ENCODE measurements at places on chromosomes 1 and 21.

GRCh38 chr1:1756661-1757421 is 21.4 kb downstream of the NADK start:
- DNase-seq = no peak

- peak; percentile 54 for DNase-seq
Measured at GRCh38 chr1:105243411-105243810, 1493.7 kb downstream of the AMY1C start.

- no peak for DNase-seq
Measured at GRCh38 chr1:56446531-56447098, 132.7 kb downstream of the PLPP3 start.

- DNase-seq = no peak
Measured at GRCh38 chr1:109116286-109116685, 2.4 kb downstream of the ELAPOR1 start.

DNA sequence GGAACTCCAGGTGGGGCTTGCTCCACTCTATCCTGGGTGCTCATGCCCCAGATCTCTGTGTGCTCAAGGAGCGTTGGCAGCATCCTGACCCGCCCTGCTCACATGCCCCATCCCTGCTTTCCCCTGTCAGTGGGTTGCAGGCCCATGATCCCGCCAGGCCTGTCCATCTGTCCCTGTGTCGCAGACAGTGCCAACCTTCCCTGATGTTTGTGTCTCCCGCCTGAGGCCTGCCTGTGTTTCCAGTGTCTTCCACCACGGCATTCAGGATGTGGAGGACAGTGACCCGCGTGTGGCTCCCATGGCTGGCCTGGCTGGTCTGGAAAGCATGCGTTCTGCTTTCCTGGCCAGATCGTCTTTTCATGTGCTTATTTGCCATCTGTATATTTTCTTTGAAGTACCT is 82.9 kb downstream of the PCBP3 start:
- DNase-seq = no peak

- DNase-seq = no peak
Measured at GRCh38 chr1:193519922-193520321, 333.5 kb upstream of the B3GALT2 start.

GRCh38 chr1:205523891-205524793 is 19.7 kb downstream of the CDK18 start:
- DNase-seq = peak; percentile 80

GRCh38 chr1:2125350-2126211 is 69.0 kb downstream of the FAAP20 start:
- no peak for DNase-seq

GRCh38 chr1:17108360-17108759 is 10.9 kb downstream of the PADI2 start:
- DNase-seq = no peak

DNA sequence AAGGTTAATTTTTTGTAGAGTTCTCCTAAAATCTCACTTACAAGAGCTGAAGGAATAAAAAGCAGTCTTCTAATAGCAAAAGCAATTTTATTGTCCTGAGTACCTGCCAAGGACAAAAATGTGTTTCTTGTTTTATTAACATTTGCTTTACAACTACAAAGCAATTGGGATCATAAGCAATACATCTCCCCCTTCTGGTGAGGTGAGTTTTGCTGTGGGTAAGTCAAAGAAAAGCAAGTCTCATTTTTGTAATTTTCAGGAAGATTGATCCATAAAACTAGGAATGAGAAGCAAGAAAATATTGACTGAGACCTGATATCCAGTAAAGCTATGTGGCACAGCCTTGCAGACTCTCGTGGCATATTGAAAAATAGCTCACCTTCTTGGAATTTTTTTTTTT is 2162.7 kb downstream of the NCAM2 start:
- DNase-seq = no peak

DNA sequence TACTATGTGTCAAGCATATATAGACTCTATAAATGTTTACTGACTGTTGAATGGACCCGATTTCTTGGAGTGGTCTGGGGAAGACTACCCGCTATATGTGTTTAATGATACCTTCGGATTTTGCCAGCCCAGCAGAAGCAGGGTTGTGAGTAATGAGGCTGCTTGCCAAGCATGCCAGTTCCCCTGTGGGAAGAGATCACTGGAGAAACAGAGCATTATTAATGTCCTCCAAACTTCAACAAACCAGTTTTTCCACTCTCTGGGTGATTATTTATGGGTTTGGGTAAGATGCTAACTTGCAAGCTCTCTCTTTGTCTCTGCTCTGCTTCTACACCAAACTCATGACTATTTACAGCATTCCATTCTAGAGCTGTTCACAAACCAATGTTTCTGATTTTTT is 25.1 kb upstream of the PHGDH start:
- no peak for DNase-seq

DNA sequence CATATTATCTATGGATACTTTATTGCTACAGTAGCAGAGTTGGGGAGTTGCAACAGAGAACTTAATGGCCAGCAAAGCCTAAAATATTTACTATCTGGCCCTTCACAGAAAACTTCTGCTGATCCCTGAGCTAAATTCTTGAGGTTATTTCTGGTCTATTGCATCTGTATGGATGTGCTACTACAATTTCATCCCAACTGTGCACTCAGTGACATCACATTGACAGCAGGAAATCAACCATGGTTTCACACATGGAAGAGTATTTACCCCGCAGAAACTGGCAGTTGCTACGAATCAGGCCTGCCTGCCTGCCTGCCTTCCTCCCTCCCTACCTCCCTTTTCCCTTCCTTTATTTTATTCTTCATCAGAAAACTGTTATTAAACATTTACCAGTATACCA is 12.1 kb downstream of the CLCA2 start:
- DNase-seq = peak; percentile 77

DNA sequence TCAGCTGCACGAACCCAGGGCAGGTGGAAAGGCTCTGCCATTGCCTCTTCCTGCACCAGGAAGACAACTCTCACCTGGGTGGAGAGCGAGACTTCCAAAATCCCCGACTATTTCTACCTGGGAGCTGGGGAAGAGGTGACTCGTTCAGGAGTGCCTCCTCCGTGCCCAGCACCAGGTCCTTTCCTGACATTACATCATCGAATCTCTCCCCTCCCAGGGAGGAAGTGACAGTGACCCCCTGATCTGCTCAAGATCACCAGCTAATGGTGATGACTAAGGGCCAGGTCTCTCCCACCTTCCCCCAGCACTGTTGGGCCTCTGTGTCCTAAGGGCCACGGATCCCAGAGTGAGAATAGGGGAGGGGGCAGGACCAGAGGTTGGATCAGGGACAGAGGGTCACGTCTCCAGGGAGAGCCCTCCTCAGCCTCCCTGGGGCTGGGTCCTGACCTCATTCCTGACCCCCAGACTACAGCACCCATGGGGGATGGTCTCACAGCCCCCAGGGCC is 6.8 kb downstream of the MEGF6 start:
- DNase-seq = no peak

DNA sequence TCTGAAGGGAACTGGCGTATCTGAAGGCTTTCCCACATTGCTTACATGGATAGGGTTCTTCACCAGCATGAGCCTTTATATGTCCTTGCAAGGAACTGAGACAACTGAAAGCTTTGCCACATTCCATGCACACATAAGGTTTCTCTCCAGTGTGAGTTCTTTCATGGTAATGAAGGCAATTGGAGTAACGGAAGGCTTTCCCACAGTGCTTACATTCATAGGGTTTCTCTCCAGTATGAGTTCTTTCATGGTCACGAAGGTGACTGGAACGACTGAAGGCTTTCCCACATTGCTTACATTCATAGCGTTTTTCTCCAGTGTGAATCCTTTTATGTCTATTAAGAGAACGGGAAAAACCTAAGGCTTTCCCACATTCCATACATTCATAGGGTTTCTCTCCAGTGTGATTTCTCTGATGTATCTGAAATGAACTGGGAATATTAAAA is 15.0 kb downstream of the ZNF124 start:
- DNase-seq = no peak

DNA sequence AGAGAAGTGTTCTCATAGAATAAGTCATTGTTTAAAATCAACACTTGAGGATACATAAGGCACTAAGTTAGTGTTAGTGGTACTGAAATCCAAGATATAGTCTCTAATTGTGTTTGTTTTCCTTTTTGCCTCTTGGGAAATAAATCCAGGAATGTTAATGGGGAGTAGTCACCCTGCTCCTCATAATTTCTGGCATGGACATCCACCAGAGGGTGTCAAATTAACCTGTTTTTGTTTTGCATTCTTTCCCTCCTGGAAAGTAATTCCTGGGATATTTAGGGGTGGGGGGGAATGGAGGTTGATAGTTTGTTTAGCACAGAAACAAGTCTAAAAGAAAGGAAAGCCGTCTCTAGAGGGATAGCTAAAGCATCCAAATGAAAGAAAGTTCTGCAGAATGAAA is 87.8 kb upstream of the MAP1LC3C start:
- DNase-seq = no peak

DNA sequence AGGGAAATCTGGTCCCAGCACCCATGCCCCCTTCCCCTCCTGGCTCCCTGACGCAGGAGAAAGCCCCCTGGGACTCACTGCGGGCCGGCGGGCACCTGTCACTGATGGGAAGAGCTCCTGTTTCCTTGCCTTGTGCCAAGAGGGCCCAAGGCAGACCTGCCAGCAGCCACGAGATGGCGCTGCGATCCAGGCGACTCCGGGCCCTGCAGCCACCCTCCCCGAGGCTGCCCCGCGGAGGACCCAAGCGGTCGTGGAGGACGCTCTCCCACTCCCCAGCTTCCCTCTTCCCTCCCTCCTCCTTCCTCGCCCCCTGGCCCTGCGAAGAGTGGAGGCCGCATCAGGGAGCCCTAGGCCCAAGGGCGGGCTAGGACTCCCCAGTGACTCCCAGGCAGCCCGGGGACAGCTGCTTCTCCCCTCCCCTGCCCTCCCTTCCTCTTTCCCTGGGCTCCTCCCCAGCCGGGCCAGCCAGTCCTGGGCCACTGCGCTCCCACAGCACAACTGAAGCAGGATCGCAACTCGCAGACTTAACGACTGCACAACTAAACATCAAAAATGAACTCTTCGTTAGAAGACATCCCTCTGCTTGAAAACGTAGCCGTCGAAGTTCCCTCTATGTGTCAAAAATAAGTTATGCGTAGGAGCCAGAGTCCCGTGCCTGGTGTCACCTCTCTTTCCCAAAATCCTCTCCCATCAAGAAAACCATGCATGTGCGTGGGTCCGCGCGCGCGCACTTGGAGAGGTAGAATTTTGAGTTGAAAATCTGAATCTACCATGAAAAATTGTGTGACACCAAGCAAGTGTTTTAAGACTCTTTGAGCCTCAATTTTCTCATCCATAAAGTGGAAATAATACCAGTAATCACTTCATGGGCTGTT is 34.2 kb downstream of the BATF3 start:
- peak; percentile 94 for DNase-seq

GRCh38 chr1:200883118-200883517 is 10.3 kb downstream of the GPR25 start:
- no peak for DNase-seq

DNA sequence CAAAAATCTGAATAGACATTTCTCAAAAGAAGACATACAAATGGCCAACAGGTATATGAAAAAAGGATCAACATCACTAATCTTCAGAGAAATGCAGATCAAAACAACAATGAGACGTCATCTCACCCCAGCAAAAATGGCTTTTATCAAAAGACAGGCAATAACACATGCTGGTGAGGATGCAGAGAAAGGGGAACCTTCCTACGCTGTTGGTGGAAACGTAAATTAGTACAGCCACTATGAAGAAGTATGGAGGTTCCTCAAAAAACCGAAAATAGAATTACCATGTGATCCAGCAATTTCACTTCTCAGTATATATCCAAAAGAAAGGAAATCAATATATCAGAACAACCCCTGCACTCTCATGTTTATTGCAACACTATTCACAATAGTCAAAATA is 65.1 kb upstream of the ATP1B1 start:
- DNase-seq = no peak

DNA sequence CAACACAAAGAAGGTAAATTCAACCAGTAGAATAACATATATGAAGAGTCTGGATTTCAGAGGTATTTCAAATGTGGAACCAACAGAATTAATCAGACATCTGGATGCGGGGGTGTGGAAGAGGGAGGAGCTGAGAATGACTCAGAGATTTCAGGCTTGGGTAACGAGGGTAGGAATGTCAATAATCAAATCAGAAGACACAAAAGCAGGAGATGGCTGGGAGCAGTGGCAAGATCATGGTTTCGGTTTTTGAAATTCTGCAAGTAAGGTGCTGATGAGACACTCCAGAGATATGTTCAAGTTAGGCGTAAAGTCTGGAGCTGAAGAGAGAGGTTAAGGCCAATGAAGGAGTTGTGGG is 64.0 kb downstream of the PLPPR5 start:
- DNase-seq = no peak

DNA sequence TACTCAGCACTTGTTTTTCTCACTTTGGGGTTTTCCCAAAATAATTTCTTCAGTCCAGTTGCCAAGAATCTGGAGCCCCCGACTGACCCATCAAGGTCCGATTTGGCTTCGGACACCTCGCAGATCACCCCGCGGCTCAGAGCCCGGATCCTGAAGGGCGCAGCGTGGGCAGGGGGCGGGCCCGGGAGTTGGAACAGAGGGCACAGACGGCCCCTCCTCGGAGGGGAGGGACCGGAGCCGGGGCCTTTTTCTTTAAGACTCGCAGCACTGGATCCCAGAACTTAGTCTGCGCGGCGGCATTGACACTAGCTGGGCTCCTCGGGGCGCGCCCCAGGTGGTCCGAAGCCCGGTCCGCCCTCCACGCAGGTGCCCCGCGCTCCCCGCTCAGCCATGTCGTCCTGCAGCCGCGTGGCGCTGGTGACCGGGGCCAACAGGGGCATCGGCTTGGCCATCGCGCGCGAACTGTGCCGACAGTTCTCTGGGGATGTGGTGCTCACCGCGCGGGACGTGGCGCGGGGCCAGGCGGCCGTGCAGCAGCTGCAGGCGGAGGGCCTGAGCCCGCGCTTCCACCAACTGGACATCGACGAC is at the start of gene CBR3:
Gene CBR3 (plus strand): TSS at position 277 of the 588 bp plus-strand sequence. CDS start 114 bp downstream, at position 391.
- DNase-seq = no peak

- DNase-seq = no peak
Measured at GRCh38 chr21:31185663-31186062, 147.4 kb upstream of the KRTAP19-8 start.

DNA sequence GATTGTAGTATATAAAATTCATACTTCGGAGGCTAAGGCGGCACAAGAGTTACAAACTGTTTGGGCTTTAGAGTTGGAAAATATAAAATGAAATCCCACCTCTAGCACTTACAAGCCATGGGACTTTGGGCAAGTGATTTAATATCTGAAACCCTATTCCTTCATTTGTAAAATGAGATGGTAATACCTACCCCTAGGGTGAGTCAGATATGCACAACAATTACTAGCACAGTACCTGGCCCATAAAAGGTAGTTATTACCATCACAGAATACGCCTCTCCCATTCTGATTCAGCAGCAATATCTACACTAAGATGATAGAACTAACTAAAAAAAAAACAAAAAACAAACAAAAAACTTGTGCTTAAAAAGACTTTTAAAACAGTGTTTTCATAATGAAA is 3.5 kb downstream of the KLHL12 start:
- no peak for DNase-seq

- DNase-seq = no peak
Measured at GRCh38 chr1:208029381-208030287, 118.7 kb upstream of the CD34 start.

DNA sequence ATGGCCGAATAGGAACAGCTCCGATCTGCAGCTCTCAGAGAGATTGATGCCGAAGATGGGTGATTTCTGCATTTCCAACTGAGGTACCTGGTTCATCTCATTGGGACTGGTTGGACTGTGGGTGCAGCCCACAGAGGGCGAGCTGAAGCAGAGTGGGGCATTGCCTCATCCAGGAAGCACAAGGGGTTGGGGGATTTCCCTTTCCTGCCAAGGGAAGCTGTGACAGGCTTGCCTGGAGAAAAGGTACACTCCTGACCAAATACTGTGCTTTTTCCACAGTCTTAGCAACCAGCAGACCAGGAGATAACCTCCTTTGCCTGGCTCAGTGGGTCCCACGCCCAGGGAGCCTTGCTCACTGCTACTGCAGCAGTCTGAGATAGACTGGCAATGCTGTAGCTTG is 66.9 kb downstream of the HSD3B1 start:
- DNase-seq = no peak

Measured in NCI-H2171 treated with DMSO at 0.1 percent for 48 hours (cell line).